Stimulated activated CD4-positive, alpha-beta T cell treated with anti-CD3 and anti-CD28 coated beads, Interleukin-2, amount 100 ng/mL, for 4 hours (primary cell): ENCODE measurements at places on chromosomes 6 and 20.

DNA sequence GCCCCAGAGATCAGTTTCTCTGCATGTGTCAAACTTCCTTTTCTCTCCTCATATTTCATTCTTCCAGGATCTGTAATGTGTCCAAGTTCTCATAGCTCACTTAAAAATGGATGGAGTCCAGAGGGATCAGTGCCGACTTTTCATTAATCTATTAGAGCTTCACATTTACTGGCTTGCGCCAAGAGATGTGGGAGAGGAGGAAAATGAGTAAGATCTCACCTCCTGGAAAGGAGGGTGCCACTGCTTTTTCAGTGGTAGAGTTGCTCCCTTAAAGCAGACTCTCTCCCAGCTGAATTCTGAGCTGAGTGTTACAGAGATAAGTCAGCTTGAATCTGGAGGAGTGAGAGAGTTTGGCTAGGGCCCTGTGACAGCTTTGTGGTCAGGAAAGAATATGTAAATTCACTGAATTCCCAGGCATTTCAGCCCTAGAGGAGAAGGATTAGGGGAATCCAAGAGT, 175.9 kb downstream of the SOX4 start:
- no peak for DNase-seq

DNA sequence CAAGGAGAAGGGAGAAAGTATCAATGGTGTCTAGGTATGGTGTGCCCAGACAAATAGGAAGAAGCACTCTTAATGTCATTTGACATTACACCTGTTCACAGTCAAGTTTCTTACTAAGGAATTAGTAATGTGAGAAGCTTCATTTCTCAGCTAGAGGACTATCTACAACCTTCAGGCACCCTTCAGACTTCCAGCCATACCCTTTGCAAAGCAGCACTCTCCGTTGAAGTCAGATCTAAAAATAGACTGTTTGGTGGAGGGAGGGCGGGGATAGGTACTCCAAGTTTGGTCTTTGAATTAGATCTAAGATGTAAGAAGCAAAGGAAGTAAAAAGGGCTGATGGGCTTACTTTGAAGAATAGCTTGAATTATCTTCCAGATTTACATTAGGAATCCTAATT, 311.1 kb downstream of the SLC35F1 start:
- no peak for DNase-seq

GRCh38 chr6:54198134-54198533, 86.9 kb downstream of the MLIP start:
- no peak for DNase-seq

DNA sequence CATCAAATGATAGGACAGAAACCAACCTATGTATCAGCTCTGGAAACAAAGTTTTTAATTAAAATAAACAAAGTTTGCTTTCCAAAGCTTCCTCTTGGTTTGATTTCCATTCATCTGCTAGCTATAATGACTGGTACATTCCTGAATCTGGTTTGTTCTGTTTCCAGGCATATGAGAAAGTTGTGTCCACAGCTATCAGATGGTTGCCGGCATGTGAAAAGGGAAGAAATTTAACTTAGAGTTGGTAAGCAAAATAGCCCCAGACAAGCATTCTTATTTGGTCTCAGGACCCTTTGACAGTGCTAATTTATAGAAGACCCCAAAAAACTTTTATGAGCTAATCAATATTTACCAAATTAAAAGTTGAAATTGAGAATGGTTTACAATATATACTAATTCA, 3.8 kb upstream of the RNF146 start:
- no peak for DNase-seq

- DNase-seq: no peak
These were observed 273.0 kb upstream of the TAB2 start for GRCh38 chr6:149044528-149044927.

- no peak for DNase-seq
These were observed 28.3 kb downstream of the PHACTR3 start for GRCh38 chr20:59632541-59633113.

GRCh38 chr6:87756858-87757257, 54.8 kb upstream of the AKIRIN2 start:
- DNase-seq: peak; percentile 1

DNA sequence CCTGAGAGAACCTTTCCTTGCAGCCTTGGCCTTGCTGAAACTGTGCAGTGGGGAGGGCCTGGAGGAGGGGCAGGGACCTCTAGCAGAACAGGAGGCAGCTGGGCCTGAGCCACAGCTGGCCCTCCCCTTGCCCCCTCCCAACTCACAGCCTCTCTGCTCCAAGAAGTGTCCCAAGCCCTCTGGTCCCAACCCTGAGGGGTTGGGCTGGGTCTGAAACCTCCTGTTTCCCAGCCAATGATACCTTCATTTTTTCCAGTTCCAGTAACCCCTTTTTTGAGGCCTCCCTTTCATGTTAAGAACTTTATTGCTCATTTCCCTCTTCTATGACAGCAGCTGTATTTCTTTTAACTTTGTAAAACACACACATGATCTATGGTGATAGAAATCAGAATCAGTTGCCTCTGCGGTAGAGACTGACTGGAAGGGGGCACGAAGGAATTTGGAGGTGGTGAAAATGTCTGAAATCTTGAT, 17.9 kb upstream of the ARMC12 start:
- DNase-seq: no peak

- DNase-seq: no peak
These were observed 233.5 kb upstream of the AGPAT4 start for GRCh38 chr6:161507375-161507774.

DNA sequence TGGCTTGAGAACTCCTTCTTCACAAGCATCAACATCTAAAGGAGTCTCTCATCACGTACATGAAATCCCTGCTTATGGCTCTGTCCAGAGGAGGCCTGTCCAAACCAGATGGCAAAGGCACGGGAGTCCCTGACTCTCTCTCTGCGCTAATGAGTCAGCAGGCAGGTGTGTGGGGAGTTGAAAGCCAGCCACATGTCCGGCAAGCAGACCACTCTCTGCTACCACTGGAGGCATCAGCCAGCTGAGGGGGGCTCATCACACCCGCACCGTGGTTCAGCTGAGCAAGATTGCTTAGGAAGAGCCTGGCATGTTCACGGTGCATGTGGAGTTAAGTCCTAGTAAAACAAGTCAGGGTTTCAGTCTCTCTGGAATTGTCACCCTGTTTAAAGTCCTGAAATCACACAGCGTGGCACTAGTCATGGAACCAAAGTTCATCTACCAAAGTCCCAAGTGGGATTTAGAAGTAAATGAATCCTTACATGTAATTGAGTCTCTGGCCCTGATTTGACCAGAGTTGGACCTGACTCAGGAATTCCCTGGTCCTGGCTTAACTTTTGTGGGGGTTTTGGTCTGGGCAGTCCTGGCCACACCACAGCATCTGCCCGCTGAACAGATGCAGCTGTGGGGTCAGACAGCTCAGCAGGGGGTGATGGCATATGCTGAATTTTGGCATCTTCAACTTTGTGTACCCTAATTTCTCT, 155.2 kb upstream of the RIN2 start:
- DNase-seq: no peak

- no peak for DNase-seq
These were observed 37.4 kb downstream of the VEGFA start for GRCh38 chr6:43807228-43808061.

DNA sequence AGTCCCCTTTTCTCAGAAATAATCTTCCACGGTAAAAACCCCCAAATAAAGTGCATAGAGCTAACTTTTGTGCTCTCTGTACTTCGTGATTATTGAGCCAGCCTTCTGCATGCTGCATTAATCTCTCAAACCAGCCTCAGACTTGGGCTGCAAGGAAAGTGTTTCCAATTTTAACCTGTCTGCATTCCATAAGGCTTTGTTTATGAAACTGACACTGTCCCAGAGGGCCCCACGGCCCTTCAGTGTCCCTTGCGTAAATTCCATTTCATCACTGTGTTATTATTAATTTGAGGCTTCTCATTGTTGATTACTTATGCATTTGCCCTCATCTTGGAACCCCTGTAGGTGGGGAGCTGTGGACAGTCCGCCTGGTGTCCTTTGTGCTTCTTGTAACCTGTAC, 15.6 kb upstream of the SNRPB2 start:
- DNase-seq: no peak

DNA sequence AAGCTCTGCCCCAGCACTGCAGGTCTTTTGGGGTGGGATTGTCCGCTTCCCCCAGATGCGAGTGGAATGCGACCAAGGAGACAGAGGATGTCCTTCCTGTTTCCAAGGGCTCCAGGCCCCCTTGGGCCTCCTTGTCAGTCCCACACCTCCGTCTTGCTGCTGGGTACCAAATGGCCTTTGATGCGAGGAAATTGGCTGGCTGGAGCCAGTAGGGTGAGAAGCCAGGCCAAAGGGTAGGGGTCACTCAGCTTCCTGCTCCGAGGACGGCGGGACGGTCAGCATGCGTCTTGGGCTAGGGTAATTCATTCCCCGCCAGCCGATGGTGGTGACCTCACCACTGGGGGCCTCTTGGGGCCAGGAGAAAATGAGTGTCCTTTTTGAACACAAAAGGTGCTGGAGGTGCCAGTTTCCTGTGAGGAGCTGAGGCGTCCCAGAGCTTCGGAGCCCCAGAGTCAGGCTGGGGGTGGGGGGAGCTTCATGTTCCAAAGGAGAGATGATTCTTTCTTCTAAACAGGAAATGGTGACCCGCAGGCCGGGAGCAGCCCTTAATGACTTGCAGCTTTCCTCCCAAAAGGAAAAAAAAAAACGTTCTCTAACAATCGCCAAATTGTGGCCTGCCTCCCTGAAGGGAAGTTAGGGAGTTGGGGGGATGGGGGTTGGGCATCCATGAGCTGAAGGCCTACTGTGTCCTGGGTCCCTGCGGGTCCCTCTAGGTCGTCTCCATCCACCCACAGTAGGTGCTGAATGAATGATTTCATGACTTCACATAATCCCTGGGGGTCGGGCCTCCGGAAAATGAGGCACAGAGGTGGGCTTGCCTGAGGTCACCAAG, 6.7 kb downstream of the SNAI1 start:
- no peak for DNase-seq

DNA sequence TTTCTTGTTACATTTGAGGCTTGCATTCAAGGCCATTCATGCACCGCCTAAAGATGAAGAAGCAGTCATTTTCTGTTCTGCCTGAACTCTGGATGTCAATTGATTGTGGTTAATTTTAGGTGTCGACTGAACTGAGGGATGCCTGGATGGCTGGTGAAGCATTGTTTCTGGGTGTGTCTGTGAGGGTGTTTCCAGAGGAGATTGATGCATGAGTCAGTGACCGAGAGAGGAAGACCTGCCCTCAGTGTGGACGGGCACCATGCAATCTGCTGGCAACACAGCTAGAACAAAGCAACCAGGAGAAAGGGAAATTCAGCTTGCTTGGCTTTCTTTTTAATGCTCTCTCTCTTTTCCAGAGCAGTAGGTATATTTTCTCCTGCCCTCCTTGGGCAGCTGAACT, 164.1 kb upstream of the ECI2 start:
- no peak for DNase-seq

GRCh38 chr6:116772450-116772849, 6.9 kb upstream of the FAM162B start:
- no peak for DNase-seq

GRCh38 chr6:91276315-91276714, 689.4 kb upstream of the MAP3K7 start:
- no peak for DNase-seq

- DNase-seq: no peak
These were observed 14.6 kb upstream of the GPR63 start for GRCh38 chr6:96851858-96852257.

DNA sequence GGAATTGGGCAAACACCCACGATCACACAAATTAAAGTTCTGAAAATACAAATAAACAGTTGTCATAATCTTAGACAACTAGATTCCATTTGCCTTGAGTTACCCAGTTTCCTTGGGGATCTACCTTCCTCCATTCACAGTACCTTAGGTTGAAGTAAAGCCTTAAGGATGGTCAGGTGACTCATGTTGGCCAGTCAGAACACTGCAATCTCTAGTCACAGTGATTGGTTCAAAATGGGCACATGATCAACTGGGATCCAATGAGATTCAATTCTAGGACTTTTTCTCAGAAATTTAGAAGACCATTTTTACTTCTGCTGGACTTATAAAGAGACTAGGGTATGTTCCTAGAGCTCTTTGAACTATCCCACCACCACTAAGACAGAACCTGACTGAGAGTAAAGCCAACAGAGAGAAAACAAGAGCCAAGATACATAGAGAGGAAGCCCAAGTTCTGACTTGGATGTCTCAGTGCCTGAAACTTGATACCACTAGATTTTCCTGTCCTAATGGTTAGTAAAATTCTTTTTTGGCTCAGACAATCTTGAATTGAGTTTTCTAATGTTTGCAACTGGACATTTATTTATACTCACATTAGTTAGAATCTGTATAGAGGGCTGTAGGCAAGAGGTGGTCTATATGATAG, 8.6 kb upstream of the CLIC5 start:
- no peak for DNase-seq

DNA sequence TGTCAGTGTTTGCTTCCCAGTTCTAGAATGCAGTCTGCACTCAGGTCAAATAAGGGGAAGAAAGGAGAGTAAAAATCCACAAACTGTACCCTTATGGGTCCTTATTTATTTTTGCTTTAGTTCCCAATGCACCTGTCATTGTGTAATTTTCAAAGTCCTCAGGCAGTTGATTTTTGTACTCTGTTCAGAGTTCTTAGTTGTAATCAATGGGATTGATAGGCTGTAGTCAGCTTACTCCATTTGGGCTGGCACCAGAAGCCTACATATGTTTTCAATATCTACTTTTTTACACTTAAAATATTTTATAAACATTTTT, 18.6 kb downstream of the AIG1 start:
- no peak for DNase-seq

DNA sequence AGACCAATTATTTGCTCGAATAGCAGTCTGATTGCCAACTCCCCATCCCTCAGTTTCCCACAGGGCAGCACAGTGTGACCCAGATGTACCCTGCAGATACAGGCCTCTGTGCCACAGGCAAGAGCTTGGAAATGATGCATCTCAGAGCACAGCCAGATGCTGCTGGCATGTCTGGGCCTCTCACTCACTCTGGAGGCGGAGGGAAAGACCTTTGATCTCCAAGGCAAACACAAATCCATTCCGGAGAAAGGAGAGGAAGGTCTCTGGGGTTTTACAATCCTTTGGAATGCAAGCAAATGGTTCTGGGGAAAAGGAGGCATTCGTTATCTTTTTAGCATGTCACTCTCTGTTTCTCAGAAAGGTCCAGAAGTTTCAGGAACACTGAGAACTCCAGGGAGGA, 74.2 kb downstream of the RIOK1 start:
- no peak for DNase-seq
